ENCODE measurements at places on chromosomes 6 and 20. TPM values are rescaled to one million over a fixed set of nuclear protein-coding genes. Genes with fewer than 3 reads are reported as not detected.

AK9 gene
- 5.0 TPM for total RNA-seq

GRCh38 chr6:132198040-132198439 is 203.2 kb downstream of the MOXD1 start:
- DNase-seq, result no peak
- H3K4me3 ChIP-seq, result no peak overlapping the region
- H3K36me3 ChIP-seq, result no peaks in the 10 kb centered on the region
- no peaks in the 10 kb centered on the region for H3K27me3 ChIP-seq

DNA sequence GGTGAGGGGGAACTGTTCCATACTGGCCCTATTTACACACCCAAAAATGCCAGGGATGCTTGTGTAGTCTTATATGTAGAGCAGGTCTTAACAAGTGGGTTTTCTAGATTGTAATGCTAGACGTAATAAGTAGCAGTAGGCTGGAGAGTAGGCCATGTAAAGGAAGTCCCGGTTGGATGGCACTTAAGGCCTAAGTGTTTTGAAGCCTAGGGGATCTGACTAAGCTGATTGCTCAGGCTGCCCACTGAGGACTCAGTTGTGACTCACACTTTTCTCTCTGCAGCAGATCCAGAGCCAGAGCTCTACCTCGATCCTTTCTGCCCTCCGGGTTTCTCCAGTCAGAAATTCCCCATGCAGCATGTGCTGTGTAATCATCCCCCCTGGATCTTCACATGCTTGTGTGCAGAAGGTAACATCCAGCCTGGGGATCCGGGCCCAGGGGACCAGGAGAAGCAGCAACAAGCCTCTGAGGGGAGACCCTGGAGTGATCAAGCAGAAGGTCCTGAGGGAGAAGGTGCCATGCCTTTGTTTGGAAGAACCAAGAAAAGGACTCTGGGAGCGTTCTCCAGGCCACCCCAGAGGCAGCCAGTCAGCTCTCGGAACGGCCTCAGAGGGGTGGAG is 26.6 kb downstream of the ZNF133 start:
- H3K27me3 ChIP-seq, result no peaks in the 10 kb centered on the region
- no peak overlapping the region for H3K27ac ChIP-seq
- H3K4me3 ChIP-seq, result no peak overlapping the region
- no peak for DNase-seq
- H3K4me1 ChIP-seq, result no peaks in the 10 kb centered on the region

DNA sequence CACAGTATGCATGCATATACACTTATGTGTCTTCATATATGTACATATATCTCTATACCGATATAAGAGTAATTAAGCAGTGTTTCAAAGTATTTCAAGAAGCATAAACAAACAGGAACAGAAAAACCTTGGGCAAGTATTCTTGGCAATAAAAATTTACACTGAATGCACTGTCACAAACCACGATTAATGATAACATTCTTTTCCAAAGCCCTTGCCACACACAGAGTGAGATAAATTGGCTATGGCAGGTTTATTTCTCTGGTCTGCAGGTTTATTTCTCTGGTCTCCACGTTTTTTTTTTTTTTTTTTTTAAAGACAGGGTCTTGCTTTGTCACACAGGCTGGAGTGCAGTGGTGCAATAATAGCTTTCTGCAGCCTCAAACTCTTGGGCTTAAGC is 73.0 kb downstream of the PPP1R3G start:
- H3K27ac ChIP-seq, result no peak overlapping the region
- DNase-seq, result no peak
- H3K27me3 ChIP-seq, result no peaks in the 10 kb centered on the region
- H3K36me3 ChIP-seq, result no peaks in the 10 kb centered on the region

Data from GM23338 (cell line).